Activated CD4-positive, alpha-beta T cell treated with anti-CD3 and anti-CD28 coated beads for 36 hours (primary cell): ENCODE measurements at places on chromosomes 6 and 20. TPM values are rescaled to one million over a fixed set of nuclear protein-coding genes. Genes with fewer than 3 reads are reported as not detected.
A peak's percentile ranks its signal among the peaks of the same experiment; 100 is the strongest.

The RBPJL gene
- not detected for total RNA-seq

The HLA-DOA gene
- 1.7 TPM for total RNA-seq

The MAS1 gene
- not detected for total RNA-seq

The RIMS1 gene
- total RNA-seq: not detected

The GABRR1 gene
- not detected for total RNA-seq

DNA sequence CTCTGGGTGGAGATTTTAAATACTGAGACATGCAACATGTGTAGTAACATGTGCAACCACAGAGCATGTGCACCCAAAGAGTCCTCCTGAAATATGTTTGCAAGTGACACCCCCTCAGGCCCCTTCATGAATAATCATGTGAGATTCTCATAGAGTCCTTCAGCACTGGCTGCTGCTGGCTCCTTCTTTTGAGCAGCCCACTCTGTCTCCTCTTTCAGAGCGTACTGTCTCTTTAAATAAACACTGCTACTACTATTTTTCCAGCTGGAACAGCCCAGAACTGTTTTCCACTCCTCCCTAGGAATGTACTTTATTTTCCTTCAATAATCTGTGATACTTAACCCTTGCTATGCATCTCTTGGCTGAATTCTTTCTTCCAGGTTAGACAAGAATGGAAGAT lies 42.0 kb downstream of the HLA-DRB5 start:
- no peaks in the 10 kb centered on the region for H3K36me3 ChIP-seq
- peaks cover 3% of the 10 kb centered on the region for H3K4me1 ChIP-seq
- H3K4me3 ChIP-seq: no peak overlapping the region
- H3K27me3 ChIP-seq: peaks cover 17% of the 10 kb centered on the region

GRCh38 chr6:12103158-12103557 lies 91.0 kb downstream of the HIVEP1 start:
- no peak for DNase-seq
- no peak overlapping the region for H3K4me3 ChIP-seq
- peaks cover 27% of the 10 kb centered on the region for H3K36me3 ChIP-seq

DNA sequence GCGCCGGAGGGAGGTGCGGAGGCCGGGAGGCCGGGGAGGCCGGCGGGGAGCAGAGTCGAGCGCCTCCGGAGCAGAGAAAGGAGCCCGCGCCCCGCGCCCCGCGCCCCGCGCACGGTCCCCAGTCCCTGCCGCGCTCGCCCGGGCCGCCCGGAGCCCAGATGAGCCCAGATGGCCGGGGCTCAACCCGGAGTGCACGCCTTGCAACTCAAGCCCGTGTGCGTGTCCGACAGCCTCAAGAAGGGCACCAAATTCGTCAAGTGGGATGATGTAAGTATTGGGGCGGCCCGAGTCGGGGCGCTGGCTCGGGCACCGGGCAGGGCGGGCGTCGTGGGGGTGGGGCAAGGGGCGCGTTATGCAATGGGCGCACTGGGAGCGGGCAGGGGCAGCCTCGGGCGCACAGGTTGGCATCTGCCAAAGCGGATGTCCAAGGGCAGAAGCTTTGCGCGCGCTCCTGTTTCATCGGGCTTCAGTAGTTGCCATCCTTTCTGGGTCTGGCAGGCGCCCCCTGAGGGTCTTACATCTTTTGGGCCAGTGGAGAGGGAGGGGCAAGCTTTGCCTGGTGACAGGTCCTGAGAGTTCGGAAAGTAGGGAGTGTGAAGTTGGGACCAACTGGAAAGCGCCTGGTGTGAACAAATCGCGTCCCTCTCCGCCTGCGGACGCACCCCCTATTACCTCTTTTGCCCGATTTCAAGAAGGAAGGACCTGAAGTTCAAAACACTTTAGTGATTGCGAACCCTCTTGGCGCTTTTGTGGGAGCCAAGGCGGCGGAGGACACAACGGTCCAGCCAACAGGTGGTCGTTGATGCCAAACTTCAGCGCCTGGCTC lies 631 bp downstream of the PLCB1 start:
- no peak overlapping the region for H3K27ac ChIP-seq
- H3K27me3 ChIP-seq: peaks cover 30% of the 10 kb centered on the region
- peak; percentile 39 for DNase-seq
- no peaks in the 10 kb centered on the region for H3K36me3 ChIP-seq
- H3K4me3 ChIP-seq: peak overlapping the region; percentile 68

DNA sequence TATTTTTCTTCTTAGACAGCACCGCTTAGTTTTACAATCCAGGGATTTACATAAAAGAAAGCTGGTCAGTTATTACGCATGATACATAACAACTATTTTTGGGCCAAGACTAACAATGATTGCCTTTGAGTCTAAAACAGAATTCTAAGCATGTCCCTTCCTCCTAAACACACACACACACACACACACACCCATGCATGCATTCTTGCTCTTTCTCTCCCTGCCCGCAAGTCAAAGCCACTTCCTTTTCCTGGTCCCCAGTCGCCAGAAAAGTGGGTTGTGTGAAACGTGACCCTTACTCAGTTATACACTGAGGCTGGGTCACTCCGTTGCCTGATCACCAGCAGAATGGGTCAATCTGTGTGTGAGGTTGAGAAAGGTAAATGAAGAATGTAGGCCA lies 31.4 kb downstream of the FYN start:
- H3K27ac ChIP-seq: no peak overlapping the region
- no peaks in the 10 kb centered on the region for H3K27me3 ChIP-seq
- DNase-seq: peak; percentile 67
- peaks cover 45% of the 10 kb centered on the region for H3K36me3 ChIP-seq
- H3K4me3 ChIP-seq: no peak overlapping the region
